ENCODE measurements at places on chromosomes 1 and 21.

- no peak for DNase-seq
These were observed 154.8 kb downstream of the TM2D1 start for GRCh38 chr1:61570191-61570590.

DNA sequence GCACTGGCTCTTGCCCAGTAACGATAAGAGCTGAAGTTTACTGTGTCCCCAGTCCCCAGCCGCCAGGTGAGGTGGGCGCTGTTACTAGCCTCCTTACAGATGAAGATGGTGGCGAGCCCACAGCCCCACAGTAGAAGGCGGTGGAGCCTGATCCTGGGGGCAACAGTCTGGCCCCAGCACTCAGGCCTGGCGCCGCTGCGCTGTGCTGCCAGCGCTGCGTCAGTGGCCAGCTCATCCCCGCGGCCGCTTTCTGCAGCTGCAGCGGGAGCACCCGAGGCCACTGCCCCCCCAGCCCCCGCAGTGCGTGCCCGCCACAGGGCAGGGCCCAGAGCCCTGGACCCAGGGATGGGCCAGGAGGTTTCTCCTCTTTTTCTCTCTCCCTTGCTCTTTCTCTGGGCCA lies 13.3 kb downstream of the H6PD start:
- DNase-seq = no peak

DNA sequence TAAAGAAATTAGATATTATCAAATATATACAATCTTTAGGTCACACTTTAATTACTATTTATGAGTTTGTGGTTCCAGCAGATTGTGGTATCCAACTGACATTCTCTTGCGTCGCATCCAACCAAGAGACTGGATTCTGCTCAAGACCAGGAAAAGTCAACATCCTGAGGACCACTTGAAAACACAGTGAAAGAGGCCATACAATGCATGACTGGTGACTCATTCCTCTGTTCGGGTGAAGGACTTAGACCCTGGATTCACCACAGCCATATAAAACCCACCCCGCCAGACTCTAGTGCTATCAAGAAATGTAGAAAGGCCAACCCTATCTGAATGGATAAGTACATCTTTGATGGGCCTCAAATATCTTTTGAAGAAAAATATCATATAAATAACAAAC lies 14.5 kb upstream of the CFHR4 start:
- no peak for DNase-seq

DNA sequence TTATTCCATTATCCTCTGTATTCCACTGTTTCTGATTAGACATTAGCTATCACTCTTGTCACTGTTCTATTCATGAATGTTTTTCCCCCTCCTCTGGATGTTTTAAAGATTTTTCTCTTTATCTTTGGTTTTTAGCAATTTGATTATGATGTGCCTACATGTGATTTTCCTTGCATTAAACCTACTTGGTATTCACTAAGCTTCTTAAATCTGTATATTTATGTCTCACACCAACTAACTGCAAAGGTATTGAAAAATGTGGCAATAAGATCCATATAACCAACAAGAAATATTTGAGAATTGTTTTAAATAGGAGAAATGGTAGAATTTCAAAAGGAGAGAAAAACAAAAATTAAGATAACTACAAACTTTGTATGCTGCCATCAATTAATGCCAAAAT lies 25.2 kb downstream of the FAF1 start:
- no peak for DNase-seq

- no peak for DNase-seq
These were observed 91.7 kb downstream of the DTL start for GRCh38 chr1:212127221-212127620.

DNA sequence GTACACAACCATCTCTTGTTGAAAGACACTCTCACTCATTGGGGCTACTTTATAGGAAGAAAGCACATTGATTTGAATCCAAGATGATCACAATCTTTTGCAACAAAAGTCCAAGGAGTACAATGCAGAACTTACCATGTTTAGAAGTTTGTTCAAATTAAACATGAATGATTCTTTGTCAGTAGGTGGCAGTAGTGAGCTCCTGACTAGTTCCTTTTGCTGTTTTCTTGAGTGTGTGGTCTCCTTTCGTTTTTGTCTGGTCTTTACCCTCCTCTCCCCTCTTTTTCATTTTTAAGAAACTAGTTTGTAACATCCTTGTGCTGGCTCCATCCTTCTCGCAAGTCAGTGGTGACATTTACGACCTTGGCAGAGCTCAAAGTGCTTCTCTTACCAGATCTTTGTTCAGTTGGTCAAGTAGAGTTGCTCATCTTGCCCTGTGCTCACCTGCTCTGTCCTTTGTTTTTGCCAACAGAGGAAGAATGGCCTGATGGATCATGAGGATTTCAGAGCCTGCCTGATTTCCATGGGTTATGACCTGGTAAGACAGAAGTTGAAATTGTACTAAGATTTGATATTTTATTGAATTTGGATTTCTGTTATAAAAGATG lies 35.7 kb upstream of the MTR start:
- no peak for DNase-seq

DNA sequence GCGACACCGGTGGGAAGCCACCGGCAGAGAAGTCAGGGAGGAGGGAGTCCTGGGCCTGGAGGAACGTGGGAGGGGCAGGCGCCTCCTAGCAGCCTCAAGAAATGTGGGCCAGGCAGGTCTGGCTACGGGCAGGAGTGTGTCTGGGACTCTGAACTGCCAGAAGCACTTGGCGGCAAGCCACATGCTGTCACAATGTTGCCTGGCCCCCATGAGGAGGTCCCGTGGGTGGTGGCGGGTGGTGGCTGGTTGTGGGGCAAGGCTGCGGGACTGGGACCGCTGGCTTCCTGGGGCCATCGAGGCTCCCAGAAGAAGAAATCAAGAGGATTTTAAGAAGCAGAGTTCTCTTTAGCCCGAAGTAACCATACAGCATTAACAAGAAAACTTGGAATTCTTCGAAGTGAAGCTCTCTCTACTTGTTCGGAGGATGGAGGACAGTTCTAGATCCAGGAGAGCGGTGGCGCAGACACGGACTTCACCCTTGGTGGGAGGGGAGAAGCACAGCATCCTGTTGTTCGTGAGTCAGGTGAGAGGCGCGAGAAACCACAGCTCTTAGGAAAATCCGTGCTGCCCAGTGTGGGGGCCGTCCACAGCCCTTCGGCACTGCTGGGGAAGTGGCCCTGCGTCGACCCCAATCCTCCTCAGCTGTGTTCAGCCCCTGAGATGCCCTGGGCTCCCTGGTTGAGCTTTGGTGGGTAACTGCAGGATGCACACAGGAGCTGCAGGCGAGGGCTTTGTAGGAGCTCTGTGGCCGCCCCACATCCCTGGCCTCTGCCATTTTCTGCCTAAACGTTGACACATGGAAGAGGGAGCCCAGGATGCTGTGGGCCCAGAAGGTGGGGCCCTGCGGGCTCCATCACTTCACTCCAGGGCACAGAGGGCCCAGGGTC lies 12.4 kb downstream of the SKI start:
- DNase-seq = no peak

DNA sequence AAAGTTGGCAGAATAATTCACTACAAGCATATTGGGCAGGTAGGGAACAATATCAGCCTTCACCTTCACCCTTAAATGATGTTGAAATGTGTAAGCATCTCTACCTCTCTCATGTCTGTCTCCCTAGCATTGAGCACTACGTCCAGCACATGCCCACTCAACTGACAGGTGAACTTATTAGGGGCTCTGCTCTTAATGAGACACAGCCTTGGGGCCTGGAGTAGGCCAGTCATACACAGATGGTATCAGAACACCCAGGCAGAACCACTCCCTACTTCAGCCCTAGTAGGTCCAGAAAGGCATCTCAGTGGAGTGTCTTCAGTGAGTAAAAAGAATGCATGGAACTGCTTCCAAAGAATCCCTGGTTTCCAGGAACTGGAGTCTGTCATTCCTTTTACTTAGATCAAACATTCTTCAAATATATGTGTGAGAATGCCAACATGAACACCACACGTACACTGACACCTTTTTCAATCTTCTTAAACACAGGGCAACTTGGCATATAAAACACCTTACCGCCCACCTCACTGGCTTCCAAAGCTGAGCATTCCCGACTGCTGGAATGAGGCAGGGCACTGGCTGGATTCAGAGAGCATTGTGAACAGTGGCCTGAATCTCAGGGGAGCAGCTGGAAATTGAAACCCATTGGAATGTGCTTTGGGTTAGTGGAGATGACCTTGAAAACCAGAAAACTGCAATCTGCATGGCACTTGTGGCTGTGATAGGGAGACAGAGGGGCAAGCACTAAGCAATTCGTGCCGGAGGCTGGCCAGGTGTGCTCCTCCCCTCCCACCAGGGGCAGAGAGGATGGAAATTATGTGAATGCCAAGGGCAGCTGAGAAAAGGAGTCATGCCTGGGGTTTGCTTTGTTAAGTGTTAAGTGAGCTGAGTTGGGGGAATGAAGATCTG lies 24.2 kb upstream of the HSD3B1 start:
- DNase-seq = peak; percentile 74

All from NCI-H226 (cell line).